Gastroesophageal sphincter (tissue), 4 donors: ENCODE measurements at places on chromosomes 13 and 19. TPM values are rescaled to one million over a fixed set of nuclear protein-coding genes. Genes with fewer than 3 reads are reported as not detected.

GRCh38 chr19:45152504-45153338 is 8.1 kb downstream of the NKPD1 start:
- peak; percentile 40 for ATAC-seq

DNA sequence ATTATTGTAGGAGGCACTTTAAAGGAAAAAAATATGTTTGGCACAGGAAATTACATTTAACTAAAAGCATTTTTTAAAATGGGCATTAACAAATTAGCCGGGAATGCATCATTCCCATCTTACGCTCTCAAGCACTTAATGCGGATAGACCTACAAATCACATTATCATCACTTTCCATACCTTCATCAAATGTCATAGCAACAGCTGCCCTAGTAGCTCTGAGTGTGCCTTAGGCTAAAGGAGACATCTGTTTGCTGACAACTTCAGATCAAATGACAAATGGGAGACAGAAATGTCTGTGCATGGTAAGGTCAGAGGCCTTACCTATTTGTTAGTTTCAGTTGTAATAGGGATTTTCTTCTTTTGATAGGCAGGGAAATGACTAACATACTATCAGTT is 773.2 kb upstream of the SLC10A2 start:
- no peak for ATAC-seq

GRCh38 chr13:74987124-74987690 is 494.8 kb downstream of the TBC1D4 start:
- ATAC-seq: no peak

The C19orf33 gene
- total RNA-seq: not detected

The ZNF439 gene
- total RNA-seq: 6.5 TPM

The FBXO27 gene
- total RNA-seq: 3.6 TPM

The GFY gene
- not detected for total RNA-seq

The C1QTNF9B gene
- total RNA-seq: 0.37 TPM

The ZNF534 gene
- 0.22 TPM for total RNA-seq
